ENCODE measurements at places on chromosomes 13 and 19. TPM values are rescaled to one million over a fixed set of nuclear protein-coding genes. Genes with fewer than 3 reads are reported as not detected.

ZNF780A gene
- 7.2 TPM for polyA plus RNA-seq

MEIS3 gene
- polyA plus RNA-seq: 58.5 TPM

KLF2 gene
- 155 TPM for polyA plus RNA-seq

COX6B2 gene
- 0.39 TPM for polyA plus RNA-seq

RNF113B gene
- polyA plus RNA-seq: not detected

CASP14 gene
- not detected for polyA plus RNA-seq

ACP7 gene
- 0.05 TPM for polyA plus RNA-seq

SPRYD7 gene
- polyA plus RNA-seq: 9.1 TPM

GRCh38 chr19:19531951-19532805 lies 3.5 kb downstream of the YJEFN3 start:
- DNase-seq: no peak

DNA sequence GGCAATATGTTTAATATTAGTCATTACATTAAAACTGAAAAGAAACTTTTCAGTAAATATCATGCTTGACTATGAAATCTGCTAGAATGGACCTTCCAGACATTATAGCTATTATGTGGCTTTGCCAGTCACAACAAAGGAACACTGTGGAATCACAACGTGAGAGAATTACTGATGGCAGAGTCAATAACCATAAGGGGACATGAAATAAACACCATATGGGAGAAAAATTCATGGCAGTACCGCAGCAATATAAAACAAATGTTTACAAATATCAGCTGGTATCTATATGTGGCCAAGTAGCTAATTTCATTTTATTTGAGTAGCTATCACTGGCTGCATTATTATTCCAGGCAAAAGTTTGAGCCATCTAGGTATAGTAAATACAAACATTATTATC lies 1818.6 kb downstream of the PCDH9 start:
- no peak for DNase-seq

DNA sequence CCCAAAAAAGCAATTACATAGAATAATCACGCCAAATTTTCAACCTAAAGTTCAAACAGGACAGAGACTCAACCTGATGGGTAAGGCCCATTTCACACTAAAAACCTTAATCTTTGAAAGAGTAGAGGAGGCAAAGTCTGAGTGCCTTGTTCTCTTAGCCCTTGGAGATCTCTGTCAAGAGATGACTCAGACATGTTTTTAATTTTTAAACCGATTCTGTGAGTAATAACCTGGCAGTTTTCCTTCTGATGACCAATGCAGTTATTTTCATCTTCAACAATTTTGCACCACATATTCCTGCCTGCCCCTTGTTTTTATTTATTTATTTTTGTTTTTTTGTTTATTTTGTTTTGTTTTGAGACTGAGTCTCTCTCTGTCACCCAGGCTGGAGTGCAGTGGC lies 11.5 kb upstream of the TNFSF9 start:
- DNase-seq: no peak

DNA sequence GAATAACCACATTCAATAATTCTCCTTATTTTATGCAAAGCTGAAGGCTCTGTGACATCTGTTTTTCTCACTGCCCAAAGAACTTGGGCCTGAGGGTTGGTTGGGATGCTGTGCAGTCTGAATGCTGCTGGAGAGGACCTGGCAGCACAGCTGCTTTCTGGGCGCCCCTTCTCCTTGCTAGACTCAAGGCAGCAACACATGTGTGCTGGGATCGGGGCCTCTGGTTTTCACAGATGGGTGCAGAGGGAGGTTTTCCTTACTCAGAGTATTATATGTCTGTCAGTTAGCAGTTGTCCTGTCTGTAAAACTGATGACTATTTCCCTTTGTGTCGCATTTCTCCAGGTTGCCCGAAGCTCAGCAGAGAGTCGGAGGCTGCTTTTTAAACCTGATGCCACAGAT lies 53.2 kb upstream of the TEX29 start:
- DNase-seq: no peak

DNA sequence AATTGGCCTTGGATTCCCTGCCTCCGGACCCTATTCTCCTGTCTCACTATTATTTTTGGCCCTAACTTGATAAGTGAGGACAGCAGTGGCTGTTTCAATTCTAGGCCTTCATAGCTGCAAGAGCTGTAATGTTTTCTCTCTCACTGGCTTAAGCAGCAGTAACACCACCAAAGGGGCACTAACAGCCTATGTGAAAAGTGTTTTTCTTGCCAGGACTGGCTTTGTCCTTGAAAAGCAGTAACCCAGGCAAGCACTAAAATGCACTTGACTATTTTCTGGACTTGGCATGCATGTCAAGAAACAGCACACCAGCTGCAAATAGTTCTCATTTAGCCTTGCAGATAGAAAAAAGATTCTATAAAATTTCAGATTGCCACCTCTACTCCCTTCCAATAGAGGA lies 9.3 kb upstream of the FBXL3 start:
- no peak for DNase-seq

- DNase-seq: no peak
Observed at GRCh38 chr19:31348481-31349159, 616 bp downstream of the TSHZ3 start.

GRCh38 chr13:79745081-79745480 lies 264.1 kb downstream of the NDFIP2 start:
- DNase-seq: no peak

DNA sequence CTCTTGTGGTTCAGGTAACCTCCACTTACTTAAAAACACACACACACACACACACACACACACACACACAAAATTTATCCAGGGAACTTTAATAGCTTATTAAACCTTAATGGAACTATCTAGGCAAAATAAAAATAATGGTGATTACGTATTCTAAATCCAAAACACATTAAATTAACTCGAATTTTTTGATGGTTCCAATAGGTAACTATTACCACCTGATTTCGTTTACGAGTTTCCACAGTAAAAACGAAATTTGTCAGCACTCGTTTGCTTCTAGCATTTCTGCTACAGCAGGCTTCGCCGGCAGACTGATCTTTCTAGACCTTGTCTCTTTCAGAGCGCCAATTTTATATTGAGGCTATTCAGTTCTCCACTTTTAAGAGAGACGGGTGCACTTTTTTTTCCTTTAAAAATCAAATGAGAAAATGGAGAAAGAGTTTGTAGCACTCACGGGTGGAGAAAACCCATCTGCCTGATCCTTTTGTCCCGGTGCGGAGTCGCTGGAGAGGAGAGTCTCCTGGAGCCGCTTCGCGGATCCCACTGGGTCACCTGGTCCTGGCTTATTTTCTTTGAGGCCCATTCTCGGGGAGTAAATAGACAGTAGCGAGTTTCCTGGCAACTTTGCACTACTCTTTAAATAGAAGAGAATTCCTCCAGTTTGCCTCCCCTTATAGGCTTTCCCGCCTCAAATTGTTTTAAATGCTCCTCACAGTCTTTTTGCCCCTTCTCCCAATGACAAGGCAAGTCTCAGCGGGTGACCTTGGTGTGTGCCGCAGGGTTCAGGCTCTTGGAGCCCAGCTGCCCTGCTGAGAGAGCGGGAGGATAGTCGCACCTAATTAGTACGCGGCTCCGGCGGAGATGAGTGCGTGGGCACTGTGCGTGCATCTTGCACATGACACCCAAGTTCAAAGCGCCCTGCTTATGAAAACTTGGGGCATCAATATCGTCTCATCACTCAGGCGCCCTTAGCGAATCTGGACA lies 117.0 kb downstream of the KCNRG start:
- DNase-seq: no peak

GRCh38 chr19:277581-278165 lies 13.5 kb downstream of the PLPP2 start:
- no peak for DNase-seq

DNA sequence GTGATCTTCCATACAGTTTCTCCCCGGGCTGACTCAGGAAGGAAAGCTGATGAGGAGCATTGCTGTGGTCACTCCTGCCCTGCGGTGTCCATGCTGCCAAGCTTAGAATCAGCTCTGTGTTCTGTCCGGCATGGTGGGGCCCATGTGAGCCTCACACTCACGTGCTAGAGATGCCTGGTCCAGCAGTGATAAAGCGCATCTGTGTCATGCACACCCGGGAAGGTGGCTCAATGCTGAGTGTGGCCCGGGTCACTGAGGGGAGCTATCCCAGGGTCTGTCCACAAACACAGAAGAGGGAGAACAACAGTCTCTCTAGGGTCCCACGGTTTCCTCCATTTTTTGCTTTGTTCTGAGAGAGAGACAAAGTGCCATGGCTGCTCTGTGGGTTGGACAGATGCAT lies 3.5 kb upstream of the LILRB1 start:
- no peak for DNase-seq

GRCh38 chr19:42465827-42466280 lies 23.1 kb upstream of the CXCL17 start:
- DNase-seq: no peak
